ENCODE measurements at places on chromosomes 12 and 14.

DNA sequence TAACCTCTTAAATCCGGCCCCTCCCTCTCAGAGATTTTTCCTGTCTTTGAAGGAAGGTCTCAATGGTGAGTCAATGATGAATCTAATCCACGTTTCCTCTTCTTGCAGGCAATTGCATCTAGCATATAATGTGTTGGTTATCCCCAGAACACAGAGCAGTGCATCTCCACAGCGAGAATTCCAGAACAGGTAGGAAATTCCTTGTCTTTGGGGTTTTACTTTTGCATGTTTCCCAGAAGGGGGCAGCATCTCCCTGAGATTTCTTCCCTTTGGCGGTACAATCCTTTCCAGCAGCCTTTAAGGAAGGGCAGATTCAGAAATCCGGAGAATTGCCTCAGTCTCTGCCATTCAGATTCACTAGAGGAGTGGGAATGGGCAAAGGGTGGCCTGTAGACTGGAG lies 128.0 kb downstream of the KCNA5 start:
- no peak for DNase-seq

DNA sequence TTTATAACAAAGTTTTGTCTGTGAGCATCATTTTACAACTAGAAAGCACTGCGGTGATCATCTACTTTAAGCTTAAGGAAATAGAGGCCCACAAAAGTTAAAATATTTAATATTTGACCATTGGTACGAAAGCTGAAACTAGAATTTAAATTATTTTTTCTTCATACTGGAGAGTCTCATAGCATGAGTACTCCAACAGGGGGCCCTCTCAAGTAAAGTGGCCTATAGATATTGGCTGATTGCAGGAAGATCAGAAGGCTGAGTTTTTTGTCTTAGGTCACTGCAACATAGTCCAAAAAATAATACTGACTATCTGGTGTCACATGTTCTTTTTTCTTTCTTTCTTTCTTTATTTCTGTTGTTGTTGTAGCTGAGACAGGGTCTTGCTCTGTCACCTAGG lies 75.3 kb upstream of the ZDHHC17 start:
- DNase-seq, result no peak

DNA sequence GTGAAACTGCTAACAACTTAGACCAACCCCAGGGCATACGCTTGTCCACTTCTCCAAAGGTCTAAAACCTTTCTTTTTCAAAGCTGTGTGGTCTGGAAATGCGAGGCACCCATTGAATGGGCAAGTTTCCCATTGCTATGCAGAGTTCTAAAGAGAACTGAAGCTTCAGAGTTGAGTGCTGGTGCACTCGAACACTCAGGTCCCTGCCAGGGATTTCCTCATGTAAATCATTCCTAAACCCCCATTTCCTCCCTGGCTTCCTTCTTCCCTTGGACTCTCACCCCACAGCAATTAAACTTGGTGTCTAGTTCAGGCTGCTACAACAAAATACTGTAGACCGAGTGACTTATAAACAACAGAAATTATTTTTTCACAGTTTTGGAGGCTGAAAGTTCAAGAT lies 2.2 kb upstream of the PXN start:
- no peak for DNase-seq

DNA sequence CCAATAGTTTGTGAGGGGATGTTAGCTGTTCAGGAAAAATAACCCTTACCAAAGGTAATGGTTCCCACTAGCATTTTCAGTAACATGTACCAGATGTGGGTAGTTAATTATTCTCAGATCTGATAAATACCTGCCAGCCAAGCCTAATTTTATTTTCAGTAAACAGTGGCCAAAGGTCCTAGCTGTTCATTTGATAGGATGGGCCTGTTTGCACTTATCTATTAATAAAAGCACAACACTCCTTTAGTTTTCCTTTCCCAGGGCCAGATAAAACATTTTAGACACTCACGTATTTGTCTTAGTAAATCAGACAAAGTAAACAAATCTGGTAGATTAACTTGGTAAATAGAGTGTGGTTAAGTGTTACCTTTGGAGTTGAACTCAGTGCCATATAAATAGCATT lies 345.1 kb downstream of the RAD51B start:
- no peak for DNase-seq

DNA sequence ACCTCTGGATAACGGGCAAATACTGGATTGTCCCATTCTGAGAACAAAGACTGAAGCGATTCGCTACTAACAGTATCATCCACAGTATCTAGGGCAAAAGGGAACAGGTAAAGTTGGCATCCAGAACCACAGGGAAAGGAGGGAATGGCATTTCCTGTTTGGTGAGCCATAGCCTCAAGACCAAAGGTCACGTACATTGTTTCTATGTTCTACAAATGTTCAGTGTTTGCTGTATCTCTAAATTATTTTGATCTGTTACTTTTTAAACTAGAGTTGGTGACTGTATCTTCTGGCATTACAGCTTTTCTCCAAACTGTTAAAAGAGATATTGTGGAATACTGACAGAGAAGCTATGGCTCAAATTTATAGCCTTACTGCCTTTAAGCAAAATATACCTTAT lies 9.7 kb downstream of the MLH3 start:
- no peak for DNase-seq

GRCh38 chr12:23221066-23221465 lies 596.1 kb downstream of the ETNK1 start:
- no peak for DNase-seq

GRCh38 chr14:41597647-41598046 lies 9.0 kb upstream of the LRFN5 start:
- no peak for DNase-seq

DNA sequence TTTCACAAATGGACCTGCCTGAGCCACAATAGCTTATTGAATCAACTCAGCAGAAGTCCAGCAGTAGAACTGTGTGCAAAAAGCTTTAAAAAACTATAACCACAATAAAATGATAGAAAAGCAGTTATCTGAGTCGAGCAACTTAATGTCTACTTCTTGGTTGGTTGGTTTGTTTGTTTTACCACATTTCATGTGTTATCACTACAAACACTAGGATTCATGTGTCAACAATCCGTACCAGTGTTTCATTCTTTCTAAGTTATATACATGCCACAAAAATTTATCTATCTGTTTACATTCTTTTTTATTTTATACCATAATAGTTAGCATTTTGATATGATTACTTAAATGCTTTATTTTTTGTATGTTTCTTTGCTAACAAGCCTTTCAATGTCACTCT lies 339.0 kb downstream of the KCNH5 start:
- DNase-seq, result no peak

- DNase-seq, result no peak
These were observed 63.8 kb downstream of the CDC42BPB start for GRCh38 chr14:102993523-102993922.

DNA sequence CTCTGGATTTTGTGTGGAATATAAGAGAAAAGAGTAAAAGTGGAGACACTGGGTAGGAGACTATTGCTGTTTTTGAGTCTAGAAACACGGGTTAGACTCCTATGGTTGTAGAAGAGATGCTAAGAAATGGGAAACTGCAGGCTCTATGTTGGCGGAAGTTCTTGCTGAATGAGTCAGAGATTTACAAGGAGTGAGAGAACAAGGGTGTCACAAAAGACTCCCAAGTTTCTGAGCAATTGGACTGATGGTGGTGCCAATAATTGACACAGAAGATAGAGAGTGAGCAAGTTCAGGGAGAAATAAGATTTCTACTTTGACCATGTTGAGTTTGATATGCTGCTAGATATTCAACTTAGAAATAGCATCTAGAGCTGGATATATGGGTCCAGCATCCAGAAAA lies 2.6 kb upstream of the PRKD1 start:
- no peak for DNase-seq

- no peak for DNase-seq
These were observed 48.5 kb upstream of the CSRP2 start for GRCh38 chr12:76927170-76927784.

DNA sequence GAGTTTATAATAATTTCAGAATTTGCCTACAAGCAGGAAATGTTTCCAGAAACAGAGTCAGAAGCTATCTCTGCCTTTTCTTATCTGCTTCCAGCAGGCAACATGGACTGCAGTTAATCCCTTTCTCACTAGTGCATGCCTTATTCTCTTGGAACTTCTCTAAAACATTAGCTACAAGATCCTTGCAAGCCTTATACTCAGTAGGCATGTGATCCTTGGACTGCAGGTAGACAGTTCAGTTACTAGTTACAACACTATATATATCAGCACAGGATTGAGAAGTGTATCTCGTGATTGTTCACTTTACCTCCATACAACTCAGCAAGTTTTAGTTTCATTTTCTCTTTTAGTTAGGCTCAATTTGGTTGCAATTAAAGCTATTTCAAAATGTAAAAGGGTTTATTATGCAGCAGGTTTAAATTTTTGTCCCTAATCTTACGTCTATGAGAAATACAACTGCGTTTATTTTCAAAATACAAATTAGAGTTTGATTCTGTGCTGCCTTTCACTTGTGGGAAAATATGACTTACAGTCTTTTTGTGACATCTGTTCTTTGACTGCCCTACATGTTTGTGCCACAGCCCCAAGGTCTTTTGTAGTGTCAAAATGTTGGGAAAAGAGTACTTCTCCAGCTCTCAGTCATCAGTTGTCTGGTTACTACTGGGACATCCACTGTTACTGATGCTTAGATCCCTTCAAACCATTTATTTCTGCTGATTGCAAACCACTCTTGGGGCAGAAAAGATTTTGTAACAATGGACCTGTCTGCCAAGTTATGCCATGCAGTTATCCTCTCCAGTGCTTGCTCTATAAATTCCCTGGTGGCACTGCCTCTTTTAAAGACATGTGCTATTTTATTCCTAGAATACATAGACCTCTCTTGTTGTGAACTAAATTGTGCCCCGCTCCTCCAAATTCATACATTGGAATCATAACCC lies 709.0 kb upstream of the FOXG1 start:
- DNase-seq, result no peak

- DNase-seq, result peak; percentile 23
These were observed 330.9 kb downstream of the TMEM121 start for GRCh38 chr14:105857220-105857825.

DNA sequence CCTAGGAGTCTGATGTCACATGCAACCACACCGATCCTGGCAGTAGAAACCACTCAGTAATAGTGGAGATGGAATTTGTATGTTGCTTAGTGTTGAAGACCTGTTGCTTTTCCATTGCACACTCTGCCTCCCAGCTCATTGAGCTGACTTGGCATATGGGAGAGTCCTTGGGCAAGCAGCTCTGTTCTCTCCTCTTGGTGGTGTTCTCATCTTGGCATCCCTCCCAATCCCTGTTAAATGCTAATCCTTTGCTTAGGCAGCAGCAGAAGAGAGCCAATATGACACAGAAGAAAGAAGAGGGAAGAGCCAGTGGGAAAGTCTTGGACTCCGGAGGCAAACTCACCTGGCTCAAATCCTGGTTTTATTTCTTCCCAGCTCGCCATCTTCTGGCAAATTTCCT lies 178.0 kb upstream of the CAND1 start:
- no peak for DNase-seq

DNA sequence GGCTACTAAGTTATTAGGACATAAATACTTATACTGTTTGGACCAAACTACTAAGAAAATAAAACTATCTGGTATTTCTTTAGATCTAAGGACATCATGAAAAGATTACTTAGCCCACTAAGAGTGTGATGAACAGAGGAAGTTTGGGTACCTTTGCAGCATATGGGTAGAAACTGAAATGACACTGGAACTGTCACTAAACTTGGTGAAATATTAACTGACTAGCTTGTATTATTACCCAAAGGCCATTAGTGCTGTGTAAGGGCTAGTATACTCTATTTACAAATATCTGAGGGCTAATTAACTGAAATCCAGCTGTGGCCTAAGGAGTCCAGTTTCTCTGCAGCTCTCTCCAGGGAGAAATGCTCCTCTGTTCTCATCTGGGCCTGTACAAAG lies 45.5 kb downstream of the PAWR start:
- no peak for DNase-seq

DNA sequence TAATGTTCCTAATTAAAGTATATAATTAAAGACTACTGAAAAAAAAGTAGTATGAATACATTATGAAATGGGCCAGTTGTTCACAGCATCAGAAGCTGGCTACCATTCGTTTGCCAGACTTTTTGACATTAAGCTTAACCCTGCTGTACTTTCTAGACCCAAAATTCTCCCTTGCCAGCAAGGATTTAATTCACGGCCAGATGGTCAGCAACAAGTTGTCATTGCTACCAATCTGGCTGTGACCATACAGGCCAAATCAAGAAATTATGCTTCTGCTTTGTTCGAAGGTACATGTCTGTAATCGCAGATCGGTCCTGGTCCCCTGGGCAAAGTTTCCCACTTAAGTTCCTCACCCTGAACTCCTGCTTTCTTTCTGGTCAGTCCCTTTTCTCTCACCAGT lies 217.7 kb upstream of the ATXN7L3B start:
- no peak for DNase-seq

- peak; percentile 56 for DNase-seq
These were observed 10.2 kb downstream of the OR6S1 start for GRCh38 chr14:20631023-20631879.

DNA sequence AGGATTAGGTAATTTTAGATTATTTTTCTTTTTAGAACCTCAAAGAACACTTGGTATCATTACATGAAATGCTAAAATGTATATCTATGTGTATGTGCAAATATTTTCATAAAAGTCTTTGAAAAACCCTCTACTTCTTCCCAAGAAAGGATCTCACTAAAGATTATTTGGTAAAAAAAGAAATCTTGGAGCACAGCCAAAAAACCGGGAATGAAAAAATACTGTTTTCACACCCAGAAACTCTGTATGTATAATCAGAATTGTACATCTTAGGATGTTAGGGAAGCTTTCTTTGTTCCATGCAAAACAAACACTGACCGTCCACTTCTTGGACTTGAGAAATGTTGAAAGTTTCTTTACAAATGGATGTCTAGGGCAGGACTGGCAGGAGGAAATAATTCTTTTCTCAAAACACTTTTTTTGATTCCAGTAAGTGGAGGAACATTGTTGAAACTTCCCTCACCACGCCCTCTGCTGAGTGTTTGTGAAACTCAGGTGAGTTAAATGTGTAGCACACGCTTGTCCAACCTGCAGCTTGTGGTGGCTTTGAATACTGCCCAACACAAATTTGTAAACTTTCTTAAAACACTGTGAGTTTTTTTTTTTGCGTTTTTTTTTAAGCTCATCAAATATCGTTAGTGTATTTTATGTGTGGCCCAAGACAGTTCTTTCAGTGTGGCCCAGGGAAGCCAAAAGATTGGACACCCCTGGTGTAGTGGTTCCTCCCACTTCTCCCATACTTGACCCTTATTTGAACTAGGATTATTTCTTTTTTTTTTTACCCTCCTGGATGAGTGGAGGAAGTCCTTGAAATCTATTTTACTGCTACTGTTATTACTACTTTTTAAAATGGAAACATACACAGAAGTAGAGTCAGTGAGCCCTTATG lies 26.6 kb downstream of the FBXO34 start:
- no peak for DNase-seq

GRCh38 chr12:122094735-122095631 lies 16.4 kb downstream of the MLXIP start:
- DNase-seq, result no peak

DNA sequence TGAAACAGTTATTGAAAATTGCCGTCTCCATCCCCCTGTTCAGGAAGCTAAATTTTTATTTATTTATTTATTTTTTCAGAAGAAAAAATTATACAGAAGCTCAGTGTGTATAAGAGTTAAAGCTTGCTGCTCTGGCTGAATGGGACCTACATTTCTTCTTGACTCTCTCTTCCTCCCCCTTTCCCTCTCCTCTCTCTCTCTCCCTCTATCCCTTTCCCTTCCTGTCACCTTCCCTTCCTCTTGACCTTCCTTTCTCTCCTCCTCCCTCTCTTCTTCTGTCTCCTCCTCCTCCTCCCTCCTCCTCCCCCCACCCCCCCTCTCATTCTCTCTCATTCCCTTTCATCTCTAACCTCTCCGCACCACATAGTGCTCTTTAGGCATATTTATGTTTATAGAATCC lies 39.1 kb downstream of the APAF1 start:
- no peak for DNase-seq
